Colonic mucosa (tissue), 4 donors: ENCODE measurements at places on chromosomes 3 and 15.

DNA sequence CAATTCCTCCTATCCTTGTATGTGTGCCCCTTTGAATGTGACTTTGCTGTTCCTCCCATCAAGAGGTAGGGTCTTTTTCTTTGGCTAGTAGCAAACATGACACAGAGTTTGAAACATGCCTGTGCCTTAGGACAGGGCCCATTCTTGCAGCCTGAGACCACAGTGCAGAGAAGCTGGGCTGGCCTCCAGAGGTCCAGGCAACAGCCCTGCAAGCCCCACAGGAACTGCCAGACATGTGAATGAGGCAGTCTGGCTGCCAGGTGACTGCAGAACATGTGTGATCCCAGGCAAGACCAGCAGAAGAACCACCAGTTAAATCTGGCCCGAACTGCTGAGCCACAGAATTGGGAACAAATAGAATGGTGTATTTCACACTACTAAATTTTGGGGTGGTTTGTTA lies 1.2 kb upstream of the HGD start:
- no peak for DNase-seq

- no peak for DNase-seq
These were observed 30.0 kb upstream of the P3H2 start for GRCh38 chr3:190150681-190151080.

- no peak for DNase-seq
These were observed 46.2 kb upstream of the ATP10A start for GRCh38 chr15:25909325-25909724.

GRCh38 chr3:166263460-166263859 lies 426.2 kb upstream of the BCHE start:
- DNase-seq: no peak

GRCh38 chr3:48617559-48617958 lies 4.0 kb downstream of the TMEM89 start:
- no peak for DNase-seq

DNA sequence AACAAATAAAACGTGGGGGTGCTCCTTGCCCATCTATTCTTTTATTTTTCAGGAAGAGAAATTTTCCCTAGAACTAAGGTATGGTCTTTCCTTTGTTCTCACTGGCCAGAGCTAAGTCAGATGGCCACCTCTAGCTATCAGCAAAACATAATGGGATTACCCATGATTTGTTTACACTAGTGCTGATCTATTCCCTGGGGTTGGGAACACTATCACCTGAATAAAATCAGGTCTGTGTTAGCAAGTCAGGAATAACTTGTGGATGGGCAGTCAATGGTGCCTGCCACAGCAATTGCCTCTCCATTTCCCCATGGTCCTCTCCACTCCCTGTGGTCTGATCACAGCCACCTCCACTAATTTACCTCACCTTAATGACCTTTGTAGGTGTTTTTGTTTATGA lies 181.7 kb upstream of the CADPS start:
- no peak for DNase-seq

GRCh38 chr3:45646051-45646585 lies 43.1 kb upstream of the SACM1L start:
- DNase-seq: no peak

DNA sequence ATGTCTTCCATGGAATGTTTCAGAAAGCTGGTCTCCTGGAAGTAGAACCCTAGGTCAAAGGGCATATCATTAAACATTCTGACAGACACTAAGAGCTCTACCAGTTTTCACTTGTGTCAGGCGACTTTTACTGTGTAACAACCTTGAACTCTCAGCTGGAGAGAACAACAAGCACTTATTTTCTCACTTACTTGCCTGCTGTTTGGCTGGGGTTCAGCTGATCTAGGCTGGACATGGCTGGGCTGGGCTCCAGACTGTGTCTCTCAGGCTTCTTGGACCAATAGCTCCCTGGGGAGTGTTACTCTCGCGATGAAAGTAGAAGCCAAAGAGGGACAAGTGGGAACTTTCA lies 527.3 kb downstream of the SHQ1 start:
- DNase-seq: no peak

DNA sequence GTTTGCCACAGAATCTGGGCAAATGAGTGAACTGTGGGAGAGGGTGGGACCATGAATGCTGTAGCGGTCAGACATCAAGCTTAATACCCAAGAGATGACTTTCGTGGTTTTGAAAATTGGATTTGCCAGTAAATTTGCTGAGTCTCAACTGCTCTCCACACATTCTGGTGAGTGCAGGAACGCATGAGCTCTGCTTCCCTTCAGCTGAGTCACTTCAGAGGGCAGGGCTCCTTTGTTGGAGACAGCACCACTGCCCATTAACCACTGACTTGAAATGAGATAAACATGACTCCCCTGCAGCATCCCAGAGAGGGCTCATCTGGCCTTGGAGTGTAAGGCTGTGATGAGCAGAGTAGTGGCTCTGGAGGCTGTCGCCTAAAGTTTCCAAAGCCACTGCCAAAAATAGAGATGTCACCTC lies 22.6 kb downstream of the RARRES1 start:
- DNase-seq: no peak

DNA sequence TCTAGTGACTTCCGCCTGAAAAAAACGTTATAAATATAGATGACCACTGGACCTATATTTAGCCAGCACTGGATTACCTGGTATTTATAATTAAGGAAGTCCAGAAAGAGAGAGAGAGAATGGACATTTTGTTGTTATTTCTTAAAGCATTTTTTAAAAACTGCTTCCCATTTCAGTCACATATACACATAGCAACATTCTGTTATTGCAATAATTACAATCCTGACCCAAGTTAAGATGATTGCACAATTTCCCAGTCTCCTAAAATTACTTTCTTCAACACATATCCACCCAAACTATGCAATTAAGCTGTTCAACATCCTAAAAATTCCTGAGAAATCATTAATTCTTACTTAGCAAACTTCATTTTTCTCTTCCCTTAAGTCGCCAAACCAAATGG lies 37.7 kb downstream of the PCSK6 start:
- DNase-seq: no peak

GRCh38 chr3:58179235-58180098 lies 31.3 kb downstream of the DNASE1L3 start:
- DNase-seq: no peak

GRCh38 chr3:146052056-146052790 lies 108.8 kb downstream of the PLOD2 start:
- no peak for DNase-seq

GRCh38 chr15:55791551-55792400 lies 48.8 kb upstream of the PRTG start:
- no peak for DNase-seq

DNA sequence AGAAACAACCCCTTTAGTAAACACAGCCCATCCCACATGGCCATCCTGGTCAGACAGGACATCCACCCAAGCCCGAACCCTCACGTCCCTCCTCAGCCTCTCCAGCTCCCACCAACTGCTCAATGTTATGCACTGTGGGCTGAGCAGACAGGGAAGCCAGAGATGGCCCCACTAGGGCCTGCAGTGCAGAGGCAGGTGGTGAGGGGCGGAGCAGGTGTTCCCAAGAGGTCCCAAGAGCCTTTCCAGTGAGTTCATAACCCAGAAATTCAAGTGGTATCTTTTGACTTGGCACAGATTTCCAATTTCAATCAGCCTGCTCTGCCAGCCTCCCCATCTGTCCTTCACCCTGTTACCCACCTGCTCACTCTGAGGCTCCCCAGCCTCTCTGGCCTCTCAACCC lies 130.3 kb downstream of the LIPC start:
- DNase-seq: no peak

GRCh38 chr3:72160351-72160750 lies 375.4 kb upstream of the PROK2 start:
- DNase-seq: no peak

DNA sequence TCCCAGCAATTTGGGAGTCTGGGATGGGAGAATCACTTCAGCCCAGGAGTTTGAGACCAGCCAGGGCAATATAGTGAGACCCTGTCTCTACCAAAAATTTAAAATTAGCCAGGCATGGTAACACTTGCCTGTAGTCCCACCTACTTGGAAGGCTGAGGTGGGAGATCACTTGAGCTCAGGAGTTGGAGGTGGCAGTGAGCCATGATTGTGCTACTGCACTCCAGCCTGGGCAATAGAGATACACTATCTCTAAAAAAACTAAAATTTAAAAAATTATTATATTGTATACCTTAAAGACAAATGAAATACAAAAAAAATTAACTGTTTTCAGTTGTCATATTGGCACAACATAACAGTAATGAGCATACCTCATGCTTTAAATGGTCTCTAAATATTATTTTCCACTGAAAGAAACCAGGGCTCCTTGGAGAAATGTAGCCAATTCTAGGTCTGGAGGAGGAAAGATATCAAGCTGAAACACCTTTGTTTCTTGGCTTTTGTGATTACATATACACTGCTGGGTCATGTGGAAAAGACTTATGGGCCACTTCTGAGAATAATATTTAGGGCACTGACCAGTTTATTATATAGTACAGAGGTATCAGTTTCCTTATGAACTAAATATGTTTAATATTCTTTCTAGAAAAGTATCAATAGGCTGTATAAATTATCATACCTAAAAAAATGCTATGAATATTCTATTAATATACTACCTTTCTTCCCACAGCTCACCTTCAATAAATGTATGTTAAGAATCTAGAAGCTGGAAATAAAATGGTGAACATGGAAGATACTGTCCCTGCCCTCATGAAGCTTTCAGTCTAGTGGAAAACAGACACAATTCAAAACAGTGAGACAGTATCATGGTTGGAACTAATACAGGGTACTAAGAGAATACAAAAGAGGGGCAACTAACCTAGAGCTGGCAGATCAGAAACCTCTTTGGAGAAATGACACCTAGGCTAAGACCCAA lies 119.5 kb downstream of the TMCC1 start:
- DNase-seq: no peak

GRCh38 chr15:87739081-87739480 lies 517.5 kb downstream of the NTRK3 start:
- no peak for DNase-seq

DNA sequence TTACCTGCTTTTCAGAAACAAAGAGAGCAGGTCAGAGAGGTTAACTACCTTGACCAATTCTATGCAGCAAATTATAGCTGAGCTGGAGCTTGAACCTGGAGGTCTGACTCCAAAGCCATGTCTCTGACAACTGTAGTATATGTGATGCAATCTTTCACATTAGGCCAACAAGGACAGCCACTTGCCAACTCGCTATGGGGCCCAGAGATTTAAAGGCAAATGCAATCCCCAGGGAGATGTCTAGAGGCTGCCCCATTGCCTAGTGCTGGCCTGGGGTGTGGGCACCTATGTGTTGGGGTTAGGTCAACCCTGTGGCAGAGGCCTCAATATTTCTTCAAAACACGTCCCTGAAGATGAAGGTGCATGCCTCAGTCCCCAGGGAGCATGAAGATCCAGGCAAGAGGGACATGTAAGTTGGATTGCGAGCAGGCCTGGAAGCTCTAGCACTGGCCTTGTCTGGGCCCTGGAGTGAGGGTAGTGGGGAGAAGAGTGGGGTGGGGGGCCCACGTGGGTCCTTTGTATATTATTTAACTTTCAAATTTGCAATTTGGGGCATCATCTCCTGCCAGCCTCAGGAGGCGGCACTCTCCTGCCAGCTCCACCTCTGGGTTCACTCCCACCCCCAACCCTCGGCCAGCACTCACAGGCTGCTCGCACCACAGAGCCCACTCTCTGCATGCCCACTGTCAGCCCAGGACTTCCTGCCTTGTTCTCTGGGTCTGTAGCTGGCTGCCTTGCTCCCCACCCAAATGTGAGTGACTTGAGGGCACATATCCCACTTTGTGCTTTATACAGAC lies 64.3 kb downstream of the SLC12A8 start:
- no peak for DNase-seq

- no peak for DNase-seq
These were observed 737.9 kb downstream of the MECOM start for GRCh38 chr3:168925568-168925967.

- DNase-seq: no peak
These were observed 507.9 kb upstream of the TPRG1 start for GRCh38 chr3:188663839-188664238.

- DNase-seq: no peak
These were observed 20.2 kb downstream of the CRABP1 start for GRCh38 chr15:78360367-78360801.

DNA sequence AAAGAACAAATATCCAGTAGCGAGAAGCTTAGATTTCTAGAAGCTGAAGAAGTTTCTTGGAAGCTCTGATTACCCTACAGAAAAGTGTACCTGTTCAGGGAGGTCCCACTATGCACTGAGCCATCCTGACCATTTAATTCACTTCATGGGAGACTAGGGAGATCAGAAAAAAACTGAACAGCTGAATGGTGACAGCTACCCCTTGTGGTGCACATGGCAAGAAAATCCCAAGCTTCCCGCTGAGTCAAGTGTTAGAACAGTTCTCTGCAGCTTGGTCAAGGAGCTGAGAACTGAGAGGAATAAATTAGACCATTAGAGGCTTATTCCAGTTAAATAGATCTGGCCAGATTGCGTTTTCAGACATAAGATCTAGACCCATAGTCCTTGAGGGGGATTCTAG lies 197.2 kb upstream of the VEPH1 start:
- DNase-seq: no peak

- DNase-seq: no peak
These were observed 9.9 kb downstream of the PDIA5 start for GRCh38 chr3:123076496-123077418.

- DNase-seq: no peak
These were observed 33.7 kb downstream of the SLC24A1 start for GRCh38 chr15:65655457-65655856.

DNA sequence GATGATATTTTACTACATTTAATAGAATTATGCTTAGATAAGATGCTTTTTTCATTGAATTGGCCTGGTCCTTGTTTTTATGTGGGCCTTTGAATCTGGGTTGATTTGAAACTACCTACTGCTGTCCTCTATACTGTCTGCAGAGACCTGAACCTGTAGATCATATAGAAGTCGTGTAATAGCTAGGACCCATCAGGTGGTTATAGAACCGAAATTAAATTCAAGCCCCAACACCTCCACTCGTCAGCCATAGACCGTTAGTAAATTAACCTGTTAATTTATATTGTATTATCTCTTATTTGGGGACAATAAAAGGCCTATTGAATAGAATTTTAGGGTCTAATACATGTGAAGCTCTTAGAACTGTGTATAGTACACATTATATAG lies 108.4 kb downstream of the MBNL1 start:
- no peak for DNase-seq

GRCh38 chr3:186599142-186599784 lies 13.6 kb upstream of the AHSG start:
- no peak for DNase-seq

GRCh38 chr3:42271786-42272185 lies 5.8 kb upstream of the CCK start:
- no peak for DNase-seq

GRCh38 chr3:161203485-161204098 lies 17.5 kb upstream of the NMD3 start:
- DNase-seq: no peak

GRCh38 chr3:84277562-84278224 lies 681.1 kb upstream of the CADM2 start:
- no peak for DNase-seq

GRCh38 chr3:16127249-16127648 lies 47.2 kb upstream of the GALNT15 start:
- DNase-seq: no peak

- DNase-seq: no peak
These were observed 28.2 kb downstream of the SLCO3A1 start for GRCh38 chr15:91881569-91882297.
